Activated CD4-positive, alpha-beta T cell treated with anti-CD3 and anti-CD28 coated beads, Interleukin-10, Interleukin-2, amounts not matched to agents 100 ng/mL and 50 ng/mL, durations not matched to agents 16 hours and 8 hours (primary cell): ENCODE measurements at places on chromosomes 12 and 14.

DNA sequence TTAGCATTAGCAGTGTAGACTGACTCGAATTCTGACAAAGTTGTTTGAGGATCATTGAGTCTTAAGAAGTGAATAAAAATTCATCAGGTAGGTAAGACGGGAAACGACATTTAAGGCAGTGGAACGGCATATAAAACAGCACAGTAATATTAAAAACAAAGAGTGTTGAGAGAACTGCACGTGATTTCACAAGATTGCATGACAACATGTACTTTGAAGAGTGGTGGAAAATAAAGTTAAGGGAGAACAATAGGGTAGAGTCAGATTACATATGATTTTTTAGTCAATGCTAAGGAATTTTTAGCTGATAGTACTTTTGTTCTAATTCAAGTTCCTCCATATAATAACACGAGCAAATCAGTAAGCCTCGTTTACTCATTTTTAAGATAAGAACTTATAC, 115.4 kb downstream of the SOX5 start:
- no peak for DNase-seq

GRCh38 chr12:123762715-123763052, 583 bp downstream of the DNAH10 start:
- DNase-seq: no peak

GRCh38 chr12:51067229-51067628, 16.2 kb downstream of the CSRNP2 start:
- no peak for DNase-seq

GRCh38 chr12:121723200-121723599, 10.6 kb downstream of the TMEM120B start:
- DNase-seq: no peak

GRCh38 chr12:89762498-89763170, 54.0 kb upstream of the ATP2B1 start:
- DNase-seq: no peak

GRCh38 chr12:60257063-60257462, 661.2 kb downstream of the SLC16A7 start:
- no peak for DNase-seq
